Spleen (tissue), 13 donors: ENCODE measurements at places on chromosomes 6 and 20.
A peak's percentile ranks its signal among the peaks of the same experiment; 100 is the strongest.

GRCh38 chr6:19470333-19470732 lies 366.8 kb upstream of the ID4 start:
- no peak for DNase-seq

- no peak for DNase-seq
These were observed 13.7 kb downstream of the PSMB9 start for GRCh38 chr6:32867554-32868256.

- DNase-seq: no peak
These were observed 4.2 kb upstream of the TFAP2A start for GRCh38 chr6:10418862-10419748.

DNA sequence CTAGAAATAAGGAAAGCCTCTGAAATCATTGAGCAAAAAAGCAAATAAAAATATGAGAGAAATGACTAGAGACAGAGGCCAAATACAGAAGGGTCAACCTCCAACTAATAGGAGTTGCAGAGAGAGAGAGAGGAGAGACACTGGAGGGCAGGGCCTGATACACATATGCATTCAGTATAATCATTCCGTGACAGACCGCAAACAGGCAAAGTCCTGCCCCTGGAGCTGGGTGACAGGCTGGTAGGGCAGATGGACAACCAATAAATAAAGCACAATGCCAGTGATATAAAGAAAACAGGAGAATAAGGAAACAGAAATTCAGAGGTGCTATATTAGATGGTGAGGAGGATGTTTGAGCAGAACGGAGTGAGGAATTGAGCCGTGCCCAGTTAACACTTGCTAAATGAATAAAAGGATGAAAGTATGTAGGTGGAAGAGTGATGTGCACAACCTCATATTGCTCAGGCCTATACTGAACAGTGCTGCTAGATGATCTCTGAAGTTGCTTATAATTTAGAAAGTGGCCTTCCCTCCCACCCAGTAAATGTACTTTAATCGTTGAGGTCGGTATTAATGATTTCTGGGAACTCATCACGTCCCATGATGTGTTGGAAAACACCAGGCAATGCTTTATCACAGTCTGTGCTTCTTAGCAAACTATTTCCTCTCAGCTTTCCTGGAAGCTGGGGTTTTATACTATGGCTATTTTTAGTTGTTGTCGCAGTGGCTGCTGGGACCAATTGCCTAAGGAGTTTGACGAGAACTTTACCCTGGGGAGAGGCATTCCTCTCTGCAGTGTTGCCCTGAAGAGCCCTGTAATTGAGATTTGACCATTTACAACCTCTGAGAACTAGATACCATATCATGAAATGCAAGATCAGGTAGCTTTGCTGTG lies 37.6 kb upstream of the CLIC5 start:
- DNase-seq: no peak

- no peak for DNase-seq
These were observed 59.1 kb upstream of the SUPT3H start for GRCh38 chr6:45436544-45437438.

DNA sequence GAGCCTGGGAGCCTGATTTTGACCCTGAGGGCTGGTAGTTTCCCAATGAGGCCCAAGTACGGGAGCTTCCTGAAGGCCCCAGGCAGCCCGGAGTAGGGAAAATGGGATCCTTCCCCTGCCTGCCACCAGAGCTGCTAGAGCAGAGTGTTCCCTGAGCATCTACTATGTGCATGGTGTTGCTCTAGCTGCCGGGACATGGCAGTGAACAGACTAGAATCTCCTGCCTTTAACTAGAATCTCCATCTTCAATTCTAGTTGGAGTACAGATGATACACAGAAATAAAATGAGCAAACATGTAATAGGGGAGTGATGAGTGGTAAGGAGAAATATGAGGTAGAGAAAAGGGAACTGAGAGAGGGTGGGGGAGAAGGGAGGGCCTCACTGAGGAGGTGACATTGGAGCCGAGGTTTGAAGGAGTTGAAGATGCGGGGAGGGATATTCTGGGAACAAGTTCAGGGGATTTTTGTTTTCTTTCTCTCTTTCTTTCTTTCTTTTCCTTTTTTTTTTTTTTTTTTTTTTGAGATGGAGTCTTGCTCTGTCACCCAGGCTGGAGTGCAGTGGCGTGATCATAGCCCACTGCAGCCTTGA lies 18.5 kb downstream of the VSTM2L start:
- DNase-seq: no peak

- DNase-seq: no peak
These were observed 142.9 kb downstream of the CDC5L start for GRCh38 chr6:44530209-44530909.

DNA sequence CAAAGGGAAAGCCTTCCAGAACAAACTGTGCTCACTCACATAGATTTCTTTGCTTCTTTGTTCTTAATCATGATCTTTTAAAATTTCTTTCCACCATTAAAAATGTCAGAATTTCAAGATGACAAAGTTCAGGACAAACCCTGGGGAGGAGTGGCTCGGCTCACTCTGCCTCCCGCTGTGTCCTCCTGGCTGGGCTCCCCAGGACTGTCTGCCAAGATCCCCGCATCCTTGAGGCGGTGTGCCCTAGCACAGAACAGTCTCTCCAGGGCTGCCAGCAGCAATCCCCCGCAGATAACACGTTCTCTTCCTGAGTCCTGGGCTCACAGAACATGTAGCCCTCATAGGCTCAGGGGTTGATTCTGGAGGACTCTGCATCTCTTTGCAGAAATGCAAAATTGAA lies 98.4 kb upstream of the KCNG1 start:
- DNase-seq: no peak

DNA sequence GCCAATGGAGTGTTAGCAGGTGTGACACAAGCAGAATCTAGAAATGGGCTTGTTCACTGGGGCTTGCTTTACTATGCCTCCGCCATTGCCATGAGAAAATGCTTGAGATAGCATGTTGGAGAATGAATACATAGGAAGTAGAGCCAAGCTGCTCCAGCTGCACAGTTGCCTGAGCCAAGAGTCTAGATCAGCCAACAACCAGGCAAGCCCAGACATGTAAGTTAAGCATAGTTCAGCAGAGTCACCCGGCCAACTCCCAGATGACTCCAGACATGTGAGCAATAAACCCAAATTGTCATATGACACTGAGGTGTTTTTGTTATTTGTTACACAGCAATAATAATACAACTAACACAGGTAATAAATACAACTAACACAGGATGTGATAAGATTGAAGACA lies 167.9 kb downstream of the HAO1 start:
- DNase-seq: no peak

DNA sequence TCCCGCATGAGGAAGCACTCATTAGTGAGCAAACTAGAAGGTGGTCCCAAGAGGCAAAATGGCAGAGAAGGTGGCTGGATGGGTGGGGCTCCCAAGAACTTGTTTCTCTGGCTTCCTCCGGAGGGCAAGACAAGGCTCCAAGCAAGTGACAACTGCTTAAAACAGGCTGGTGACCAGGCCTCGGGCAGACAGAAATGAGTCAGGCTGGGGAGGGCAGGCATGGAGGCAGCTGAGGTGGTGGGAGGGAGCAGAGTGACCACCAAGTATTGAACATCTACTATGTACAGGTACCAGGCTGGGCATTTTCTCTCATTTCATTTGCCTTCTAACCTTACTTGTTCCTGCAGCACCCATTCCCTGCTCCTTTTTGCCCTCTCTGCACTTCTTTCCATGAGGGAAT lies 33.4 kb downstream of the TNXB start:
- DNase-seq: no peak

DNA sequence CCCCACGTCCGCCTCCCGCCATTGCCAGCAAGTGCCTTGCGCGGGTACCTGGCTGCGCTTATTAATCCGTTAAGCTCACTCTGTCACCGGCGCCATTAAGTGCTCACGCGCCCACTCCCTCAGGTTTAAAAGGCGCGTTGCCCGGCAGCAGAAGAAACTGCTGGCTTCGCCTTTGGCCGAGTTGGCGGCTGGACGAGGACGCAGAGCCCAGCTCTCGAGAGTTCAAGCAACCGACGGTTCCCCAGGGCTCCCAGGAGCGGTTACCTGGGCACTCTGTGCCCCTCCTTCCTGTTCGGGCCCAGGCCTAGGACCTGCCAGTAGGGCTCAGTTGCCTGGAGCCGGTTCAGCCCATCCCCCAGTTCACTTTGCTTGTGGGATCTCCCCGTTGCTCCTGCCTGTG lies at the start of gene GGTLC1:
Gene GGTLC1 (minus strand): TSS at position 219 of the 400 bp plus-strand sequence. CDS start 2,168 bp downstream, outside the sequence.
- peak; percentile 47 for DNase-seq

GRCh38 chr6:47241742-47242482 lies 67.8 kb downstream of the TNFRSF21 start:
- DNase-seq: no peak

DNA sequence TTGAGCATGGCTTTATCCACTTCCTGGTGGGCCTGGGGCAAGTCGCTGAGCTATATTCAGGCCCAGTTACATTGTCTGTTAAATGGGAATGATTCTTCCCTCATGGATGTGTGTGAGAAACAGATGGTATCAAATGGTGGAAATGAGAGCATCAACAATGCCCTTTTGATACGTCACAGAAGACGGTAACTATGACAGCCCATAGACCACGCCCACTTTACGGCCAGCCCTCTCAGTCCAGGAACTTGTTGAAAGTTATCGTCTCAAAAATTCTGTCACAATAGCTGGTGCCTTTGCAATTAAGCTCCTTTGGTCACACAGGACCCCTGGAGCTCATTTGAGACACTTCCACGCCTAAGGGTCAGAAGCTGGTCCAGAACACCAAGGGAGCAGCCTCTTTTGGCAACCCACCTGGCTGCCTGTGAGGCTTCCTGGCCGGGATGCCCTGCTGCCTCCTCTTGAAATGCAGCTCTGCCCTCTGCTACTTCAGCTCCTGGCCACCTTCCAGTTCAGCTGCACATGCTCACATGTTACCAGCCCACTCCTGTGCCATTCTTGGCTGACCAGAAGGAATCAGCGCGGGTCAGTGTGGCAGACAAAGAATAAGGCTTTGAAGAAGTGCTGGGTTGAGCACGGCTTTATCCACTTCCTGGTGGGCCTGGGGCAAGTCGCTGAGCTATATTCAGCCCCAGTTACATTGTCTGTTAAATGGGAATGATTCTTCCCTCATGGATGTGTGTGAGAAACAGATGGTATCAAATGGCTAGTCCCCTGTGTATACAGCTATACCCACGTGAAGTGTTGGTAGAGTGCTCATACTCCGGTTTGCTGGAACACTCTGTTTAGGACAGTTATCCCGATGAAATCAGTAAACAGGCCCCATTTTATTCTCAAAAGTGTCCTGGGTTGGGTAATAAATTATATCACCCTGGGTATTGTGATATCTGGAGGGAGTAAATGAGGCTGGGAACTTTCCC lies 199.2 kb upstream of the SUPT3H start:
- DNase-seq: no peak

GRCh38 chr20:14765370-14765701 lies 427.9 kb upstream of the FLRT3 start:
- no peak for DNase-seq

DNA sequence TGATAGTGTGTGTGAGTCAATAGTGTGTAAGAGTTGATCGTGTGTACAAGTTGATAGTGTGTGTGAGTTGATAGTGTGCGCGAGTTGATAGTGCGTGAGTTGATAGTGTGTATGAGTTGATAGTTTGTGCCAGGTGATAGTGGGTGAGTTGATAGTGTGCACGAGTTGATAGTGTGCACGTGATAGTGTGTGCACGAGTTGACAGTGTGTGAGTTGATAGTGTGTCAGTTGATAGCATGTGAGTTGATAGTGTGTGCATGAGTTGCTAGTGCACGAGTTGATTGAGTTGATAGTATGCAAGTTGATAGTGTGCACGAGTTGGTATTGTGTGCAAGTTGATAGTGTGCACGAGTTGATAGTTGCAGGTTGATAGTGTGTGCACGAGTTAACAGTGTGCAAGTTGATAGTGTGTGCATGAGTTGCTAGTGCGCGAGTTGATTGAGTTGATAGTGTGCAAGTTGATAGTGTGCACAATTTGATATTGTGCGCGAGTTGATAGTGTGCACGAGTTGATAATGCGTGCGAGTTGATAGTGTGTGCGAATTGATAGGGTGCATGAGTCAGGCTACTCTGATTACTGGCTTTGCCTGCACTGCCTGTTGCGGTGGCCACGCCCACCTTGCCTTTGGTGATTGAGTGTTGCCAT lies 35.8 kb upstream of the IYD start:
- no peak for DNase-seq

DNA sequence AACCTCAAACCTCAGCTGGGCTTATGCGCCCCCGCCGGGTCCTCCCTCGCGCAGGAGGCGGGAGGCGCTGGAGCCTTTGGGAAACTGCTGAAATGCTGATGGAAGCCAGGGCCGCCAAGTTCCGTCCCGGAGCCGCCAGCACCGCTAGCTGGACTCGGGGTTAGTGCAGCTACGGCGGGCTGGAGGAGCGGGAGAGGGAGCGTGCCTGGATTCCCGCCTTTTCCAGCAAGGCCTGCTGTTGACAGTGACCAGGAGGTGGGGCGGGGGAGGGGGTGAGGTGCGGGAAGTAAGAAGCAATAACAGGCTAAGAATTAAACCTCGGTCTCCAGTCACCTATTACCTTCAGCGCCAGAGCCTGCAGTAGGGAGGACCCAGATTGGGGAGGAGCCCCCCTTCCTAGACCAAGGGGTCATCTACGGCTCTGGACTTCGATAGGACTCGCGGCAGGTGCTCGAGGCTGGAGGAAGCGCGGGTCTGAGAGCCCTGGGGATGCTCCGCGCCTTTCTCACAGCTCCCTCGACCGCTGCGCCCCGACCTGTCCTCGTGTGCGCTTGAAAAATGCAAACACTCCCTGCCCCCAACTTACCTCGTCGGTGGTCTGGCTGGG lies 20.5 kb downstream of the COL9A1 start:
- peak; percentile 45 for DNase-seq

DNA sequence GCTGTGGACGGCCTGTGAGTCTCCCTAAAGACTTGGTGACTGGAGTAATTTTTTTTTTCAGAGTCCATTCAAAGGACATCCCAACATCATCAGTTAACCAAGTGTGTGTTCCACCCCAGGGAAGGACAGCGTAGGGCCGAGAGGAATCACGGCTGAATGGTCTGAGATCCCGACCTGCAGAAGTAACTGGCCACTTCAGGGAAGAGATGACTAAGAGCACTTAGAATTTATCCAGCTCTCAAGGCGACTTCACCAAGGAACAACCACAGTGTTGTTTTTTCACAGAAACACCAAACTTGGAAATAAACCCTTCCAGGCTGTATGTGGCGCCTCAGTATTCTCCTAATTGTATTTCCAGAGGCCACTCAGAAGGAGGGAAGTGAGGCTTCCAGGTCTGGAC lies 231.6 kb downstream of the FNDC1 start:
- DNase-seq: no peak

GRCh38 chr6:131597446-131597845 lies 24.4 kb downstream of the ARG1 start:
- DNase-seq: no peak

DNA sequence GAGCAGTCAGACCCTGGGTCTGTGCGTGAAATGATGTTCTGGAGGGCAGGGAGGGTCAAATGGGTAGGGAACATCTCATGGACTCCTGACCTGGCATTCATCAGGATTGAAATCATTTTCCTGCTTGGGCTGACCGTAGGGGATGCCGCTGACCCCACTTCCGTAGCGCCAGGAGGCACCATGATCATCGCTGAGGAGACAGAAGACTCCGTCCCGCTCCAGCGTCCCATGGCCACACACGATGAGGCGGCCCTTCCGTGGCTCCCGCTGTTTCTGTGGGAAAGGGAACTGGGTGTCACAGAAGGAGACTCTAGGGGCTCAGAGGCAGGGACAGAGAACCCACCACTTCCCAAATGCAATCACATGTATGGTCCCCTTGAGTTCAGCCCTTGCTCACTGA lies 2.3 kb downstream of the NEU1 start:
- no peak for DNase-seq

GRCh38 chr20:23146857-23147637 lies 60.9 kb upstream of the CD93 start:
- no peak for DNase-seq
